Thyroid gland (tissue), 4 donors: ENCODE measurements at places on chromosomes 3 and 15.

- DNase-seq: peak; percentile 1
Observed at GRCh38 chr3:192642651-192643050, 84.7 kb downstream of the FGF12 start.

- DNase-seq: no peak
Observed at GRCh38 chr15:84643838-84644237, 10.2 kb downstream of the WDR73 start.

DNA sequence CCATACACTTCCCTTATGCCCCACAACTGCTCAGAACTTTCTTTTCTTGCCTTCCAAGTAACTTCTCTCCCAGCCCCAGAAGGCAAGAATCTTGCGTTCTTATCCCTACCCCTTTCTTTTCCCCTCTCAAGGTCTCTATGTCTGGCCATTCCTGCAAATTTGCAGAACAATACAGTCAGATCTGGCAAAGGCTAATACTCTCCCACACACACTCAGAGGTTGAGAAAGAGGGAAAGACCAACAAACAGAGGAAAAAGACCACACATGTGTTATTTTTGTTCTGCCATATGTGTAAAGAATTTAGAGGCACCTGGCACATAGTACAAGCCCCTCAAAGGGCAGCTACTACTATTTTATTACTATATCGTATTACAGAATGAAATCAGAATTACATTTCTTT is 25.7 kb downstream of the GJD2 start:
- DNase-seq: no peak

DNA sequence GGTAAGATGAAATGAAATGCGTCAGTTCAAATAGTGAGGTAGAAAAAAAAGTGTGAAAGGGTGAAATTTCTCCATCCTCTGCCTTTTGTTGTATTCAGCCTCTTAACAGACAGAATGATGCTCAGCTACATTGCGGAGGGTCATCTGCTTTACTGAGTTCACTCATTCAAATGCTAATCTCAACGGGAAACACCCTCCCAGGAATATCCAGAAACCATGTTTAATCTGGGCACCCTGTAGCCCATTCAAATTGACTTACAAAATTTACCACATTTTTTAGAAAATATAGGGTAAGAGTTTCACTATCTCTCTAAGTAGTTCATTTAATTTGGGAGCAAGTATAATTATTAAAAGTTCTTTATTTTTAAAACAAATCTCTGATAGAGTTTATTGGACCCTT is 42.9 kb downstream of the C3orf38 start:
- no peak for DNase-seq

- no peak for DNase-seq
Observed at GRCh38 chr15:82178061-82178460, 84.5 kb downstream of the EFL1 start.

DNA sequence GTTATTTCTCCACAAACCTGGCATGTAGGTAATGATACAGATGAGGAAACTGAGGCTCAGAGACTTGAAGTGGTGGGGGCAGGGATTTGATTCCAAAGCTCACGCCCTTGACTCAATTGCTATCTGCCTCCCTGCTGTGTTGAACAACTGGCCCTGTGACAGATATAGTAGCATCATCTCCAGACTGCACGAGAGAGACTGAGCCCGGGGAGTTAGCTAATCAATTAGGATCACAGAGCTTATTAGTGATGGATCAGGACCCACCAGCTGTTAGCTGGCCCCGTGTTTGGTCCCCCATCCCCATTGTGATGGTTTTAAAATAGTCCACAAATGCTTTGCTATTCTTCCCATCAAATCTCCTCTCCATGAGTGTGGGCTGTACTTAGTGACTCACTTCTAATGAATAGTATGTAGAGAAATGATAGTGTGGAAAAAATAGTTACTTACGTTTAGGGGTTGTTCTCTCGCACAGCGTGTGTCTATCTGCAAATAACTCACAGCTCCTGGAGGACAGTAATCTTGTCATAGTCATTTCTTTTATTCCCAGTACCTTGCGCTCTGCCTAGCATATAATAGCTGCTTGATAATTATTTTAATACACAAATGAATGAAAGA is 74.4 kb upstream of the KLF13 start:
- no peak for DNase-seq

- DNase-seq: no peak
Observed at GRCh38 chr3:52555056-52555455, 18.7 kb downstream of the UQCC5 start.

DNA sequence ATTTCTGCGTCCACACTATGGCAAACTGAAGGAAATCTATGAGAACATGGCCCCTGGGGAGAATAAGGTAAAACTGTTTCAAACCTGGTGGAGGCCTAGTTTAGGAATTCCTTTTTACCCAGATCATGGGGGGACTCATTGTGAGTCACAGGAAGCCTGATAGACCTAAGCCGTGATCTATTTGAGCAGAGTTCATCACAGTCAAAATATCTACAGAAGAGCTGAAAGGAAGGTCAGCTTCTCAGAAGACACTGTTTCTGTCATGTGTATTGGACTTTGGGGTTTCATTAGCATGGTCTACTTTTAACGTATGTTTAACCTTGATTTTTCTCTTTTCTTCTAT is 1.3 kb downstream of the PSMD2 start:
- DNase-seq: no peak

DNA sequence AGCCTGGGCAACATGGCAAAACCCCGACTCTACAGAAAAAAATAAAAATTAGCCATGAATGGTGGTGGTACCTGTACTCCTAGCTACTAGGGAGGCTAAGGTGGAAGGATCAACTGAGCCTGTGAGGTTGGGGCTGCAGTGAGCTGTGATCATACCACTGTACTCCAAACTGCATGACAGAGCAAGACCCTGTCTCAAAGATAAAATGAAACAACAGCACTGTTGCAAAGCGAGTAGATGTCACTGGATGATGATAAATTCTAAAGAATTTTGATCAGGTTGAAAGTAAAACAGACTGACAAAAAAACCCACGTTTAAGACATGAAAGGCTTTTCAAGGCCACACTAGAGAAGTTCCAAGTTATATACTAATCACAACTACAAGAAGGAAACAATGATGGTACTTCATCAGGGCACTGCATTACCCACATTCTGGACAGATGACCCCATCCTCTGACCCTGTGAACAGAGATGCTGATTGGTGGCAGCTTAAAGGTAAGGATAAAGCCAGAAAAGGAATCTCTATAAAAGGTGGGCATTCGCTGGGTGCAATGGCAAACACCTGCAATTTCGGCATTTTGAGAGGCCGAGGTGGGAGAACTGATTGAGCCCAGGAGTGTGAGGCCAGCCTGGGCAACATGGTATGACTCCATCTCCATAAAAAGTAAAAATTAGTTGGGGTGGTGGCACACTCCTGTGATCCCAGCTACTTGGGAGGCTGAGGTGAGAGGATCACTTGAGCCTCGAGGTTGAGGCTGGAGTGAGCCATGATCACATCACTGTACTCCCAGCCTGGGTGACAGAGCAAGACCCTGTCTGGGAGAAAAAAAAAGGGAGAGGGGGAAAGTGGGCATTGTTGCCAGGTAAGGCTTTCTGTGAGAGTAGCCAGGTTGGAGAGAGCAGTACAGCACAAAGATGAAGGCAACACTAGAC is 59.2 kb downstream of the TBL1XR1 start:
- DNase-seq: no peak

GRCh38 chr15:68592544-68592943 is 13.8 kb downstream of the CORO2B start:
- DNase-seq: no peak

DNA sequence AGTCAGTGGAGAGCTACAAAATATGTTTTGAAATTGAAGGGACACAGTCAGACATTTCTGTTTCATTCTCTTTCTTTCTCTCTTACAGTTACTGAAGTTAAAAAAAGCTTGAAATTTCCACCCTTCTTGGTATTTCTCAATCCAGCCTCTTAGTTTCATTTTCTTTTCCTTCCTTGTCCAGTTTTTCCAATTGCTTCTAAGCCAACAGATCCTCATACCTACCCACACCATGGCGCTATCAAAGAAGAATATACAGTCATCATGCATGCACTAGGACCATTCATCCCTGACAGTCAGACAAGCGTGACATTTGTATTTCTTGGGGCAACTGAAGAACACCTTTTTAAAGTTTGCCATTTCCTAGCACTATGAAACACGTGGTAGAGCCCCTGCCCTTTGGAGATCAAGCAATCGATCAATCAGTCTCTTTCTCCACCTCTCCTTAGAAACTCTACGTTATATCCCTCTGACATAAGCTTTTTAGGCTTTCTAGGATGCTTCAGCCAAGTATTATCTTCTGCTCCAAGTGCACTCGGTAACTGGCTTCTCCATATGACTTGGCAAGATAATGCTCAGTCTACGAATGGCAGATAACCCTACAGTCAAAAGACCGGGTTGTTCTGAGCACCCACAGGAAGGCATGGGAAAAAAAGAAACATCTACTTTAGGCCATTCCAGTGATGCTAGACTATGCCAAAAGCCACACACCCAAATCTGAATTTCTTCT is 65.4 kb downstream of the FBN1 start:
- peak; percentile 20 for DNase-seq

DNA sequence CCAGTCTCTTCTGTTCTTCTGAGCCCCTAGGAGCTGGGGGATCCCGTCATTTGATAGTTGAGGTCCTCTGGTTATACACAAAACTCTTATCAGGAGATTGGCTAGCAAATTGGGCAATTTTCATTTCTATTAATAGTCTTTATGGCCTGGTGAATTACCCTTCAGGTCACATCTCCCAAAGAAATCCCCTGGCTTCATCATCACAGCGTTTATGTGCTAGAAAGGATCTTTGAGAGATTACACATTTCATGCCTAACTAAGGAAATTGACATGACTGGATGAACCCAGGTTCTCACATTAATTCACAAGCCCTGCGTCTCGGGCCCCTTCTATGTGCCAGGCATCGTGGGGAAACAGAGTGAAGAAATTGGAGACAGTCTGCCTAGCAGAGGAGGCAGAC is 227.4 kb upstream of the PROK2 start:
- DNase-seq: no peak

GRCh38 chr3:31412832-31413231 is 119.9 kb upstream of the STT3B start:
- DNase-seq: no peak

GRCh38 chr3:106185949-106186348 is 317.1 kb upstream of the CBLB start:
- no peak for DNase-seq

- no peak for DNase-seq
Observed at GRCh38 chr15:43529587-43530345, 12.4 kb downstream of the MAP1A start.

DNA sequence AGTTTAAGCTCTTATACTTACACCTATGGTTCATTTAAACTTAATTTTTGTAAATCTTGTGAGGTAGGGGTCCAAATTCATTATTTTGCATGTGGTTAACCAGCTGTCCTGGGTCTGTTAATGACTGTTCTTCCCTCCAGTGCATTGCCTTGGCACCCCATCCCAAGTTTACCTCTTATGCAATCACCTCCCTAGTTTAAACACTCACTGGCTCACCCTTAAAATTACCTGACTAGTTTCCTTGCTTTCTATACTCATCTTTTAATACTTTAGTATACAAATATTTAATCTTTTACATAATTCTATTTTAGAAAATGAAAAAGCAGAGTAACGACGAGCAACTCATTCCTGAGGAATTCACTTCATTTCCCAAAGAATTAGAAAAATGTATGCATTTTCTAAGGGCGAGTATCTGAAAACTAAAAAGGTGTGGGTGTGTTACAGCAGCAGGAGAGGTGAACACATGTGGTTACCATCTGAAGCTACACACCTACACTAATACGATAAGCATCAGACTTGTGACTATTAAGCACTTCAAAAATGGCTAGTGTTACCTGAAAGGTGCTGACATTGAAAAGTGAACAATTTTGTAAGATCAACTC is 33.7 kb downstream of the TJP1 start:
- DNase-seq: no peak

DNA sequence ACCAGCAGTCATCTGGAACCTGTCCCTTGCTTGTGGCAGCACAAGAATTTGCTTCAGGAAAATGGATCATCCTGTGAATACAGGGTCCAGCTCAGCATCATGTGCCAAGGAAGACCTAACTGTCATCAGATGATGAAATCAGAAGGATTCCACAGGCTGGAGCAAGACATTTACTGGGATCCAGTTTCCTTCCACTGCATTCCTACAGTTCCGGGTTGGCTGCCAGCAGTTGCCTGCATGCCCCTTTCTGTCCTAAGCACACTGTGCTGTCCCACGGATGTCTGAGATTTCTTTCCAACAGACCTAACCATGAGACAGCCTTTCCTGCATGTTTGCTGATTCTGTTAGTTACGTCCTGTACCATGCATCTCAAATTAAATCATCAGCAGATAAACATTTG is 140.7 kb downstream of the IMPG2 start:
- DNase-seq: no peak

DNA sequence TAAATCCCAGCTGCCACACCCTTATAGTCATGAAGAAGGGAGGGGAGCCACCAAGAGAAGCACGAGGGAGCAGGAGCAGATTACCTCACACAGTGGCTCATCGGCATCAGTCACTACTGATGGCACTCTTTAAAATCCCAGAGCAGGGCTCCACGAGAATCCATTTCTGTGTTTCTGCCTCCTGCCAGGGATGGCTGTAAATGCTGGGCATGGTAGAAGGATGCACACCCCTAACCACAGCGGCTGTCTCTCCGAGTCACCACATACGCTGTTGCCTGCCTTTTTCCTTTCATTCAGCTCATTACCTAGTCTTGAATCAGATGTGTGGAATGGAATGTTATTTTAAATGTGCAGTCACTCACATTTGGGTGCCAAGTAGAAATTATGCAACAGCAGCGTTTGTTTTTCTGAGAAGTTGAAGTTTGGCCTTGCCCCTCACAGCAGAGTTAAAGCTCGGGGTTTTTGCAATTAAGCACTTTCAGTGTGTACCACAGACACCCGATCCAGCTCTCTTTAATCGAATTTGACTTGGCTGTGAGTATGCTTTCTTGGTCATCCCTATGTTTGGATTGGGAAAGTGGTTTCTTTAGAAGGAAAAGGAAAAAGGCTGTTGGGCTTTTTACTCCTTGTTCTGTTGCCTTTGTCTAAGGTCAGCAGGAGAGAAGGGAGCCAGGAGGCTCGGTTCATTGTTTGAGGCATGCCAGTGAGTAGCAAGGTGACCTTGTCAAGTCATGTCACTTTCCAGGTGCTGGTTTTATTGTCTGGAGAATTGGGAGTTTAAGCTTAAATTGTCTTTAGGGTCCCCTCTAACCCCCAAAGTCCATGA is 284.2 kb upstream of the TPM1 start:
- peak; percentile 68 for DNase-seq

- DNase-seq: peak; percentile 68
Observed at GRCh38 chr3:15557511-15557946, 36.0 kb upstream of the COLQ start.

GRCh38 chr3:135034891-135035440 is 239.9 kb downstream of the EPHB1 start:
- DNase-seq: no peak

DNA sequence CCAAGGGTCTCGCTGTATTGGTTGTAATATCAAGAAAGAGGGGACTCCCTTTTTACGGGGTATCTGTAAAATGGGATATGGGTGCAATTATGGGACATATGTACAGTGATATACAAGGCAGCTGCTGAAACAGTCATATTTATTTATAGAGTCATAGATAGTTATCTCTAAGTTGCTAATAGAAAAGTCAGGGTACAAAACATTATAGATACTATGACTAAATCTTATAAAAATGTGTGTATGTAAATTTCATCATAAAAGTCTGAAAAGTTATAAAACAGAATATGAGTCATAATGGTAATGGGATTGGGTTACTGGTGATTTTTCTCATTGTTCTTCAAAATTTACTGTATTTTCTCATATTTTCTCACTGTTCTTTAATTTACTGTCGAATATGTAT is 344.9 kb upstream of the SLCO3A1 start:
- no peak for DNase-seq

- no peak for DNase-seq
Observed at GRCh38 chr3:194760494-194761137, 74.9 kb downstream of the FAM43A start.
